CD8-positive, alpha-beta T cell (primary cell): ENCODE measurements at places on chromosomes 3 and 15. TPM values are rescaled to one million over a fixed set of nuclear protein-coding genes. Genes with fewer than 3 reads are reported as not detected.

DNA sequence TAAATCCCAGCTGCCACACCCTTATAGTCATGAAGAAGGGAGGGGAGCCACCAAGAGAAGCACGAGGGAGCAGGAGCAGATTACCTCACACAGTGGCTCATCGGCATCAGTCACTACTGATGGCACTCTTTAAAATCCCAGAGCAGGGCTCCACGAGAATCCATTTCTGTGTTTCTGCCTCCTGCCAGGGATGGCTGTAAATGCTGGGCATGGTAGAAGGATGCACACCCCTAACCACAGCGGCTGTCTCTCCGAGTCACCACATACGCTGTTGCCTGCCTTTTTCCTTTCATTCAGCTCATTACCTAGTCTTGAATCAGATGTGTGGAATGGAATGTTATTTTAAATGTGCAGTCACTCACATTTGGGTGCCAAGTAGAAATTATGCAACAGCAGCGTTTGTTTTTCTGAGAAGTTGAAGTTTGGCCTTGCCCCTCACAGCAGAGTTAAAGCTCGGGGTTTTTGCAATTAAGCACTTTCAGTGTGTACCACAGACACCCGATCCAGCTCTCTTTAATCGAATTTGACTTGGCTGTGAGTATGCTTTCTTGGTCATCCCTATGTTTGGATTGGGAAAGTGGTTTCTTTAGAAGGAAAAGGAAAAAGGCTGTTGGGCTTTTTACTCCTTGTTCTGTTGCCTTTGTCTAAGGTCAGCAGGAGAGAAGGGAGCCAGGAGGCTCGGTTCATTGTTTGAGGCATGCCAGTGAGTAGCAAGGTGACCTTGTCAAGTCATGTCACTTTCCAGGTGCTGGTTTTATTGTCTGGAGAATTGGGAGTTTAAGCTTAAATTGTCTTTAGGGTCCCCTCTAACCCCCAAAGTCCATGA lies 284.2 kb upstream of the TPM1 start:
- no peak for DNase-seq

DNA sequence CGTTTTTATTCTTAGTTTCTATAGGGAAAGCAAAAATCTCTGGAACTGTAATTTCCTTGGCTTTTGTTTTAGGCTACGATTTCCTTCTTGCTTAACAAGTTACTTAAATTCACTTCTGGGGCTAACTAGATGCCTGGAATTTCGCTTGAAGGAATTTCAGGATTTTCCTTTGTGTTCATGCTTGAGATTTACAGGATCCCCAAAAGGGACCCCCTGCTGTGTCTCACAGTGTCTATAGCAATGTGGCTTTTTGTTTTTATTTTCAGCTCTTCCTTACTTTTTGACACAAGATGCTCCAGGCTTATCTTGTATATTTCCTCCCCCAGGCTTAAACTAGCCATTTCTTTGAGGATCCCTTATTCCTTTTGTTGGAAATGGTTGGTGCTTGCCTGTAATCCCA lies 95.5 kb upstream of the DPPA4 start:
- DNase-seq, result no peak

DNA sequence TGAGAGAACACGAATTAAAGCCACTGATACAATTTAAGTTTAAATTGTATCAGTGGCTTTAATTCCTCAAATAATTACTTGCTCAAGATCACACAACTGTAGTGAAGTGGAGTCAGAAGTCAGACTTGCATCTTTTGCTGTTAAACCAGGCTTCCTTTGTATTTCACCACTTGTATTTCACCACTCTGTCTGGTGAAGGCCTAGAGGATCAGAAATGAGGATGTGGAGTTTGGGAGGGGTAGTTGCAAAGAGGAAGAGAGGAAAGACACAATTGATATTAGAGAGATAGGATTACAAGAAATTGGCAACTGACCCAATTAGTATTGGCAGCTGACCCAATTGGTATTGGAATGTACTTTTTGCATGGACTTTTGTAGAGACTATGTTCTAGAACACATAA lies 288.1 kb upstream of the GPR149 start:
- DNase-seq, result no peak

GRCh38 chr3:131898346-131898745 lies 136.5 kb downstream of the CPNE4 start:
- DNase-seq, result no peak

The TM4SF18 gene
- total RNA-seq, result not detected

The ECE2 gene
- total RNA-seq, result not detected
